DND-41 (cell line): ENCODE measurements at places on chromosomes 5 and 9.

DNA sequence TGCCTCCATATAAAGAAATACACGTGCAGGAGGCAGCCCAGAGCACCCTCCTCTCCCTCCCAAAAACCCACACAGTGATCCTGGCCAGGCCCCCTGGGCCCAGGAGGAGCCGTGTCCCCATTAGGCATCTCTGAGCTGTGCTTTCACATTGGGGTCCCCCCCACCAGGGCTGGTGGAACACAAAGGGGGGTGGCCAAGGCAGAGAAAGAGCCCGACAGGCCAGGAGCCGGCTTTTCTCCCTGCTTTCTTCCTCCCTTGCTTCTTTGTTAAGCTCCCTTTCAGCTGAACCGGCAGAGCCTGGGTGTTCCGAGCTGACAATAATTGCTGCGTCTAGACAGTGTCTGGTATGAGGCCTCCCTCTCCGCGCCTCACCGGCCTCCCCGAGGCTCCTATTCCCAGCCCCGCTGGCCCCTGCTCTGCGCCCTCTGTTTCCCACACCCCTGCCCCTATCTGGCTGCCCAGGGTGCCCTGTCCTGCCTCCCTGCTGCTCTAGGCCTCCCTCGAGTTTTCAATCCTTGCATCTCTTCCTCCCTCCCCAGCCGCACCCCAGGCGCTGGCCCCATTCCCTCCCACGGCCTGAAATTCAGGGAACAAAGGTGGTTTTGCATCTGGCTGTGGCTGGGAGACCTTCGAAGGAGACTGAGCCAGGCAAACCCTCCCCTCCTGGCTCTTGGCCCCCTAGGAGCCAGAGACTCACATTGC, 120.6 kb downstream of the C9orf50 start:
- DNase-seq: no peak

DNA sequence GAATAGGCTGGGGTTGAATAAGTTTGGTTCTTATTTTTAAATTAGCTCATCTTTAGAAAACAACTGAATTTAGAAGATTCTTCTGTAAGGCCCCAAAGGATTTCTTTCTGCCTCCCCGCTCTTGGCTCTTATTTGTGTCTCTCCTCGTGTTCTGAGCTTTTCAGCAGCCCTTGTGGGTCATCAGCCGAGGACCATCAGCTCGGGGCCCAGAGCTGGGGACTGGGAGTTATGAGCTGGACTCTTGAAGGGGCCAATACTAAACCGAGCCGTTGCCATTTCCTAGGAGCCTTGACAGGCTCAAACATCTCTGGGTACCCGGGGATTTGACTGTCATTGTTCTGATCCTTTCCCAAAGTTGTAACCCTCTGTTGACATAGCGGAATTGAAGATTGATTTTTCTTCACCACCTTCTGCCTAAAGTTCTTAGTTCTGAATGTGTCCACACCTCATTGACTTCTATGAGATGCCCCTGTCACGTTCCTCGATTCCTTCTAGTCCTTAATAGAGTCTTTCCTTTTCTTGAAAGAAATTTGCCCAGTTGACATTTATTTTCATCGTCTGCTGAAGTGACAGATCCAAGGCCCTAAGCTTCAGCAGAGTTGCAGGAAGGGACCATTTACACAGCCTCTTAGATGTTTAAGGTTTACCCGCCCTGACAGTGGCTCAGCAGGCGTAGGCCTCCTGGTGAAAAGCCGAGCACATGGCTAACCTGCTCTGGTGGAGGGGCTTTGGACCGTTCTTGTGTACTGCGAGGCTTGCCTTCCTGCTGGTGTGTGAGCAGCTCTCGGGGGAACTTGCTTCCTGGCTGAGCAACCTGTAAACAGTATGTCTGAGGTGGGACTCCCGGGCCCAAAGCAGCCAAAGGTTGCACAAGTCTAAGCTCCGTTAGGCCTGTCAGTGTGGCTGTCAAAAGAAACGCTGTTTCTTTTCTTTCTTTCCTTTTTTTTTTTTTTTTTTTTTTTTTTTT, 24.0 kb downstream of the ABL1 start:
- no peak for DNase-seq

GRCh38 chr5:30991462-30991861, 202.0 kb upstream of the CDH6 start:
- no peak for DNase-seq

DNA sequence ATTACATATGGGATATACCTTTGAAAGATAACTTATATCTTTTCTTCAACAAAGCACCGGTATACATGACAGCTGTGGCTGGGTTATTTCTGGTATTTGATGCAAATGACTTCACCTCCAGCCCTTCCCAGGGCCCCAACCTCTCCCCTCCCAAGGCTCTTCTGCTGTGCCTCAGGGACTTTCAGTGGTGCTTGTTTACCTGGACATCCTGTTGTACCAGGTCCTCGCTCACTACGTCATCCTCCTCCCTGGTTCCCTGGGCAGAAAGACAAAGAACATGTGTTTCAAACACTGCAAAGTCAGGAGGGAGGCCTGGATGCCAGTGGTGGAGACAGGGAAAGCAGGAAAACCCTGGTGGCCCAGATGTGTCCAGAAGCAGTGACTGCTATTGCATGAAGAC, 23.4 kb downstream of the ANXA6 start:
- no peak for DNase-seq

GRCh38 chr5:1686016-1686802, 113.4 kb downstream of the MRPL36 start:
- no peak for DNase-seq

GRCh38 chr5:162684145-162684544, 616.6 kb downstream of the GABRG2 start:
- DNase-seq: no peak

DNA sequence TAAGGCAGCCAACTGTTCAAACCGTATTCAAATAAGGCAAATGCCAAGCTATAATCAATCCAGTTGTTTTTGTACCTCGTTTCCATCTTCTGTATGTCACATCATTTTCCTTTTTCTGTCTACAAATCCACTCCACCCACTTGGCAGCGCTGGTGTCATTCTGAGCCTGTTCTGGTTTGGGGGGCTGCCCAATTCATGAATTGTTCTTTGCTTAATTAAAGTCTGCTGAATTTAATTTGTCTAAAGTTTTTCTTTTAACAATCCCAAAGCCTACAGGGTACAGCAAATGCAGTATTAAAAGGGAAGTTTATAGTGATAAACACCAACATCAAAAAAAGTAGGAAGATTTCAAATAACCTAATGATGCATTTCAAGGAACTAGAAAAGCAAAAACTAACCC, 93.3 kb downstream of the GTF3C4 start:
- no peak for DNase-seq
